Natural killer cell treated with Interleukin-12 subunit alpha and Interleukin-12 subunit beta and Interleukin-15 and Interleukin-18, amount 100 ng/mL, for 72 hours (primary cell): ENCODE measurements at places on chromosomes 3 and 15. TPM values are rescaled to one million over a fixed set of nuclear protein-coding genes. Genes with fewer than 3 reads are reported as not detected.

CA12 gene
- not detected for total RNA-seq

CD80 gene
- total RNA-seq = 0.62 TPM

SMAD6 gene
- 1.1 TPM for total RNA-seq

SNX33 gene
- total RNA-seq = 2.6 TPM

PLSCR2 gene
- not detected for total RNA-seq

CFAP161 gene
- not detected for total RNA-seq

GP5 gene
- total RNA-seq = not detected

LRRC31 gene
- not detected for total RNA-seq

CMTM8 gene
- total RNA-seq = 0.36 TPM

RAD51 gene
- total RNA-seq = 36.2 TPM
